ENCODE measurements at places on chromosomes 13 and 19.
A peak's percentile ranks its signal among the peaks of the same experiment; 100 is the strongest.

DNA sequence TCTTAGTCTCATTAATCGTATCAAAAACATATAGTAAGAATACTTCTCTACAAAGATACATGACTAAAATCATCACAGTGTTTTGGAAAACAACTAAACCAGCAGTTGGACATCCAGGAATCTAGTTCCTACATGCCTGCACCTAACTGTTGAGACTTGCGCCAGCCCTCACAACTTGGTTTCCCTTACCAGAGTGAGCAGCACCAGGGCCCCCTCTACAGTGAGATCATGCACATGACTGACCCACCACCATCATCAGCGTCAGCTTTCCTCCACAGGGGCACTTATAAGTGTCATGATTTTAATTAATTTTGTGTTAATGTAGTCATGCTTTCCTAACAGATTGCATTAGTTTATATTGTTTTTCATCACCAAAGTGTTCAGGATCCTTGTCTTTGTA, 1322.0 kb downstream of the EFNB2 start:
- DNase-seq, result no peak

GRCh38 chr13:73059460-73060250, 850 bp downstream of the KLF5 start:
- DNase-seq, result peak; percentile 74

GRCh38 chr13:102236341-102236740, 165.5 kb downstream of the FGF14 start:
- no peak for DNase-seq

GRCh38 chr13:68078874-68079273, 848.7 kb upstream of the PCDH9 start:
- no peak for DNase-seq

DNA sequence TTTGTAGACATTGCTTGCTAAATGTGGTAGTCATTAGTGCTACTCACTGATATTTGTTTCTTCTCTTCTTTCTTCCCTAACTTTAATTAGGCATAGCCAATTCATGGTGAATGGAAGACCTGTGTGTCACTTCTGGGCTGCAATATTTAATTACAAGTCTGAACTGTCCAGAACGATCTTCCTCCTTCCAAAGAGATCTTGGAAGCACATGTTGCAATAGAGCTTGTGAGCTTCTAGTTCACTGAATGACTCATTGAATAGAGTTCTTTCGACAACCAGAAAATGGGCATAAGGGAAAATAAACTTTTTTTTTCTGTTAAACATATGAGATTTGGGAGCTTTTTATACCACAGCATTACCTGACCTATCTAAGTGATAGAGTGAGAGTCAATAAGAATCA, 1264.6 kb downstream of the PCDH9 start:
- no peak for DNase-seq

DNA sequence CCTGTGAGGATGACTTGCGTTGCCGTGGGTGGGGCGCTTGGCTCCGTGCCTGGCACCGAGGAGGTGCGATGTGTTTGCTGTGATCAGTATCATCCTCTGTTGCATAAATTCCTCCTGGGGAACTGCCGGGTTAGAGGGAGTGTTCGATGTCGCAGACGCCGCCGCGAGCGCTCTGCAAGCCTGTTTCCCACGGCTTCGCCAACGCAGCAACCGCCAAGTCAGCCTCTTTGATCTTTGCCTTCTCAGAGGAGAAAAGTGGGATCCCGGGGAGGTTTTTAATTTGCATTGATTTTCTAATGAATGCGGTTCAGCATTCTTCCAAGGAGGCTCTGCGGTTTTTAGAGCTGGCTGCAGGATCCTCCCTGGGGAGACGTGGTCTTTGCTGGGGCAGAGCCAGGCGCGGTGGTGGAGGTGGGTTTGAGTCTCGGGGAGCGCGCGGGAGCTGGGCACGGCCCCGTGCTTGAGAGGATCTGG, 7.6 kb downstream of the GPR32 start:
- no peak for DNase-seq

DNA sequence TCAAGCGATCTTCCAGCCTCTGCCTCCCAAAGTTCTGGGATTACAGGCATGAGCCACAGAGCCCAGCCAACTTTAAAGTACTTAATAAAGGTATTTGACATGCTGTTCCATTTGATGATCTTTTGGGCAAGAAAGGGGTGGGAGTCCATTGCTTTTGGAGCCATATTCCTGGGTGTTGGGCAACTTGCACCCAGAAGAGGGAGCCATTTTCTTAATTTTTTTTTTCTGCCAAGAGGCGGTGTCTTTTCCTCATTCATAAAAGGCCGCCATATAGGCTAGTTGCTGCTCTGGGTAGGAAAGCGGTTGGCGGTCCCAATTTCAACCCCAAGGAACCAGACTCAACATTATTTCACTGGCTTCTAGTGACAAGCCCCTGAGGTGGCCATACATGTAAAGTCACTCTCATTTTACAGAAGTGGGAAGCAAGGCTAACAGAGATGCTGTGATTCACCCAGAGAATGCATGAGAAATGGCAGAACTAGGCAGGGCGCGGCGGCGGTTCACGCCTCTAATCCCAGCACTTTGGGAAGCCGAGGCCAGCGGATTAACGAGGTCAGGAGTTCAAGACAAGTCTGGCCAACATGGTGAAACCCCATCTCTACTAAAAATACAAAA, 139.6 kb downstream of the CACNA1A start:
- no peak for DNase-seq

DNA sequence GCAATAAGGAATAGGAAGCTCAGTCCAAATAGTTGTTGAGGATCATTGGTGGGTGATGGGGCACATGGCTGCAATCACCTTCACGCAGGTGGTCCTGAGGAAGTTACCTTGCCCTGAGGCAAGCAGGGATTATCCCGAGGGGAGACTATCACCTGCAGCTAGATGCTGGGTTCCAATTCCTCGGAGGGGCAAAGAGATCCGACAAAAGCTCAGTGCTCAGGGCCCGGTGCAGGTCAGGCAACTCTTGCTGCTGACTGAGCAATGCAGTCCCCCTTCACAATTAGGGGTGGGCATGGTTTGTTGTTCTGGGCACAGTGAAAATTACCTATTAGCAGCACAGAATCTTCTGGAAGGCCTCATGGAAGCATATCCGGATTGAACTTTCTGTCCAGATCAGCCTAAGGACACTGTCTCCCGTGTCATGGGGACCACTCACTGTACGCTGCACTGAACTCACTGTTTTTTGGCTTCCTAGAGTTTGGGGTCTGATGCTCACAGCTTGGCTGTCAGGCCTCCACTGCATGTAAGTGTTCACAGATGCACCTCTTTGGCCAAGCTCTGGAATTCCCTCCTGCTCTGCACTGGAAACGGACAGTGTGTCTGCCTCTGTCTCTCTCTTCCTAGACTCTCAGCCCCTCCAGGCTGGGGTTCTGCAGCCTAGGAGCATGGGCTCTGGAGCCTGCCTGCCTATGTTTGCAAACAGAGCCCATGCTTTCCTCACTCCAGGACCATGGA, 372.7 kb downstream of the ZNF536 start:
- no peak for DNase-seq

DNA sequence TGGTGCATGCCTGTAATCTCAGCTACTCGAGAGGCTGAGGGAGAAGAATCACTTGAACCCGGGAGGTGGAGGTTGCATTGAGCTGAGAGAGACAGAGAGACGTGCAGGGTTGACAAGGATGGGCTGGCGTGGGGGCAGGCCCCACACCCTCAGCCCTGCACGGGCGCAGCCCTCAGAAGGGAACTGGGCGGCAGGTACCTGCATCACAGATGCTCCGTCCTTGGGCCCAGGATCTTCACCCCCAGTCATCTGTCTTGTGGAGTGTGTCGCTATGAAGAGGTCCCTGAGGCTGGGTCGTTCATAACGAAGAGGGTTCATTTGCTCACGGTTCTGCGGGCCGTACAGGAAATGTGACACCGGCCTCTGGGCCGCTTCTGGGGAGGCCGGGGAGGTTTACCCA, 20.3 kb downstream of the C2CD4C start:
- DNase-seq, result no peak

DNA sequence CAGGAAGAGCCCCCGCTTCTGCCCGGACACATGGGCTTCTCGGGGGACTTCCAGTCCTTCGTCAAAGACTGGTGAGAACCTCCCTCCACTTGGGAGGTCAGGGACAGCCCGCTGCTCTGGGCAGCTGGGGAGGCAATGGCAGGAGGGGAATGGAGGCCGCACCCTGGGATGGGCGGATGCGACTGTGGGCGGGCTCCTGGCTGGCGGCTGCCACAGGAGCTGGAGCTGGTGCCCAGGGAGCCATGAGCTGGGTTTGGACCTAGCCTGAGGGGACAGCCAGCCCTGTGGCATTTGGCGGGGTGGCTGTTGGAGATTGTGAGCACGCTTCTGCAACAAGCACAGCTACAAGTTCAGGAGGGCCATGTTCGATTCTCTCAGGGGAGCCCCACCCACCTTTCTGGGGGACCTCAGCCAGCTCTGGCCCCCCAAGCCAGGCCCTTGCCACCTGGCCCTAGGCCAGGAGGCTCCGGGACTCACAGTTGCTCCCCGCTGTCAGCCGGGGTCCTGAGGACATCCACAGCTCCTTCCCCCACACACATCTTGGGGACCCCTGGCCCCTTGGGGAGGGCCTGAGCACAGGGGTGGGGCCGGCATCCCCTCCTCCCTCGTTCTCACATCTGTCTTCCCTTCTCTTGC, 3.0 kb upstream of the TGFBR3L start:
- no peak for DNase-seq

DNA sequence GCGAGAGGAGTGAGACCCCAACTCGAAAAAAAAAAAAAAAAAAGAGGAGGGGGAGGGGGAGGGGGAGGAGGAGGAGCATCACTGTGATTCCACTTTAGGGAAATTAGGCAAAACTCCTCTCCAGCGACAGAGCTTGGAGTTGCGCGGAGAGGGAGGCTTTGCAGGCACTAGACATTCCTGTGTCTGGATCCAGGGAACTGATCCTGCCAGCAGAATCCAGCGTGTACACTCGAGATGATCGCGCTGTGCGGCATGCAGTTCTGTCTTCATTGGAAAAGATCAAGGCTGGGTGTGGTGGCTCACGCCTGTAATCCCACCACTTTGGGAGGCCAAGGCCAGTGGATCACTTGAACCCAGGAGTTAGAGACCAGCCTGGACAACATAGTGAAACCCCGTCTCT, 29.6 kb upstream of the KLF2 start:
- no peak for DNase-seq

- no peak for DNase-seq
These were observed 341.0 kb downstream of the DNAJC15 start for GRCh38 chr13:43364210-43365038.

- DNase-seq, result peak; percentile 56
These were observed 2.3 kb downstream of the TULP2 start for GRCh38 chr19:48896191-48896720.

GRCh38 chr19:33207040-33207620, 13.0 kb downstream of the LRP3 start:
- DNase-seq, result no peak

GRCh38 chr13:82993417-82993816, 888.9 kb downstream of the SLITRK1 start:
- no peak for DNase-seq

DNA sequence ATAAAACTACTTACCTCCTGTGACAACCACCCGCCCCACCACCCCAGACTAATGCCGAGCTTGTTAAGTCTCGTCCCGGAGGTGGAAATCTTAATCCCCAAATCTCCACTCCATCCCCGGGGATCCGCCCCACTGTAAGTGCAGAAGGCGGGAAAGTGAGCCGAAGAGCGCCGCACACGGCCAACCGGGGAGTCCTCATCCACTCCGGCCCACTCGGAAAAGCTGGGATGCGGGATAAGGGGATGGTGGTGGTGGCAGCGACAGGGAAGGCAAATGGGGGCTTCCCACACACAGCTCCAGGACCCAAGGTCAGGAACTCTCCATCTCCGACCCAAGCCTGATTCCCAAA, 621 bp downstream of the FBL start:
- peak; percentile 26 for DNase-seq

- DNase-seq, result peak; percentile 68
These were observed 16.3 kb downstream of the CILP2 start for GRCh38 chr19:19554074-19555023.

DNA sequence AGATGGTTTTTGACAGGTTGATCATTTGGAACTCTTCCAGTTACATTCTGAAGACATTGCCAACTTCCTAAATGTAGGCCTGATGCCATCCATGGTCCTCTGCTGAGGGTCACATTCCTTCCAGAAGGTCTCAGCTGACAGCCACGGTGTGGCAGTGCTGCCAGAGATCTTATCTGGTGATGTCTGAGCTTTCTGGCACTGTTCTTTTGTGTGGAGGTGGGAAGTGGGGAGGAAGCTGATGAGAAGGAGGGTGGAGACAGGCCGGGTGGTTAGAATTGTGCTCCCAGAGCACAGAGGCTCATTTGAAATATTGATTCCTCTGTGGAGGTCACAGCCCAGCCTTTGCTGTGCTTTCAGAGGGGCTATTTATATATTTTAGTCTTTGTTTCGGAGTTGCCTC, 16.1 kb upstream of the MTIF3 start:
- no peak for DNase-seq

DNA sequence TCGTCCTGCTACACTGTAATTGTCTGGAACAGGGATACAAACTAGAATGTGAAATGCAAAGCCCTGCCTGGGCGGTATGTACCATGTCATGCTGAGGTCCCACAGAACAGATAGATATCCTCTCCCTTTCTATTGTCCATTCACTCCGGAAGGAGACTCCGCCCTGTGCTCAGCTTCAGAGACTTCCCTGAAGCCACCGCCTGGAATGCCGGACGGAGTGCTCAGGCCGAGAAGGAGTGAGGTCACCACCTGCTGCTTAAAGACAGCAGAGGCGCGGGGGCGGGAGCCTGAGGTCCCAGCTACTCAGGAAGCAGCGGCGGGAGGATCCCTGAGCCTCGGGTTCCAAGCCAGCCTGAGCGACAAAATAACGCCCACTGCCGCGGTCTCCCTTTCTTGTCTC, 890 bp upstream of the ZNF611 start:
- no peak for DNase-seq

GRCh38 chr13:112333756-112334543, 42.2 kb upstream of the SPACA7 start:
- no peak for DNase-seq

GRCh38 chr13:32300920-32301319, 14.2 kb downstream of the ZAR1L start:
- DNase-seq, result no peak

GRCh38 chr19:42376177-42376555, 13.9 kb downstream of the CNFN start:
- DNase-seq, result no peak

- DNase-seq, result no peak
These were observed 12.4 kb downstream of the EFNB2 start for GRCh38 chr13:106522898-106523525.

- no peak for DNase-seq
These were observed 67.0 kb upstream of the STARD13 start for GRCh38 chr13:33352526-33352925.

- no peak for DNase-seq
These were observed 532.0 kb downstream of the GPC6 start for GRCh38 chr13:93758575-93758974.

- no peak for DNase-seq
These were observed 483.1 kb downstream of the GPC6 start for GRCh38 chr13:93709506-93710244.

DNA sequence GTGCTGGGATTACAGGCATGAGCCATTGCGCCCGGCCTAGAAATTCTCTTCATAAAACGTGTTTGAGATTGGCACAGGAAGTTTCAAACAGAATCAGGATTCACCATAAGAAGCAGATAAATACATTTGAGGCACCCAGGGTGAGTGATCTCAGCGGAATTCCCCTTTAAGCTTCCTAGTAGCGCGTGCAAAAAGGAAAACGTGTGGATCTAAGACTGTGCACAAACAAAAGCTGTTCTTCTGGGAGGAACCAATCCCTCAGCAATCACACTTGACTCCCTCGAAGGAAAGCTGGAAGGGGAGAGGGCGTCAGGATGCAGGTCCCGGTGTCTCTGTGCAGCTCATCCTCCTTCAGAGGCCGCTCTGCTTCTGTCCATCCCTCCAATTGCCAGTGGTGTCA, 15.5 kb downstream of the MCF2L start:
- DNase-seq, result no peak
